ENCODE measurements at places on chromosomes 2 and 18.

- DNase-seq = no peak
Observed at GRCh38 chr2:241686324-241686649, 328 bp downstream of the DTYMK start.

GRCh38 chr2:74516650-74517049, 2.4 kb downstream of the TLX2 start:
- DNase-seq = no peak

- DNase-seq = no peak
Observed at GRCh38 chr18:41390309-41390708, 564.7 kb upstream of the PIK3C3 start.

DNA sequence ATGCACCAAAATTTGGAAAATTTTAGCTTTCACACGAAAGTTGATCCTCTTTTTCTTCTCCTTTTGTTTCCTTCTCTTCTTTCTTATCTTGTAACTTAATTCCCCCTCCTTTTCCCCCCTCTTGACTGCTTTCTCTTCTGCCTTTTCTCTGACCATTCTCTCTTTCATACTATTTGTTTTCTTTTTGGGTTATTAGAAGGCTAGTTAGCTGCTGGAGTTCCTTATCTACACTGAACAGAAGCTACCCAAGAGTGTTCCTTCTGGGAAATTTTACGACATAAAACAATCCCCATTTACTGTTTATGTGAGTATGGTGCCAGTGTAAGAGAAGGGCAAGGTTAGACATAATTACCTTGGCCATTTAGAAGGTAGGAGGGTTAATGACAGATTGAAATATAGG, 218.4 kb upstream of the DTNA start:
- DNase-seq = no peak

GRCh38 chr2:152585830-152586484, 131.3 kb downstream of the PRPF40A start:
- DNase-seq = no peak

GRCh38 chr2:122525336-122525735, 769.9 kb downstream of the TSN start:
- DNase-seq = no peak

DNA sequence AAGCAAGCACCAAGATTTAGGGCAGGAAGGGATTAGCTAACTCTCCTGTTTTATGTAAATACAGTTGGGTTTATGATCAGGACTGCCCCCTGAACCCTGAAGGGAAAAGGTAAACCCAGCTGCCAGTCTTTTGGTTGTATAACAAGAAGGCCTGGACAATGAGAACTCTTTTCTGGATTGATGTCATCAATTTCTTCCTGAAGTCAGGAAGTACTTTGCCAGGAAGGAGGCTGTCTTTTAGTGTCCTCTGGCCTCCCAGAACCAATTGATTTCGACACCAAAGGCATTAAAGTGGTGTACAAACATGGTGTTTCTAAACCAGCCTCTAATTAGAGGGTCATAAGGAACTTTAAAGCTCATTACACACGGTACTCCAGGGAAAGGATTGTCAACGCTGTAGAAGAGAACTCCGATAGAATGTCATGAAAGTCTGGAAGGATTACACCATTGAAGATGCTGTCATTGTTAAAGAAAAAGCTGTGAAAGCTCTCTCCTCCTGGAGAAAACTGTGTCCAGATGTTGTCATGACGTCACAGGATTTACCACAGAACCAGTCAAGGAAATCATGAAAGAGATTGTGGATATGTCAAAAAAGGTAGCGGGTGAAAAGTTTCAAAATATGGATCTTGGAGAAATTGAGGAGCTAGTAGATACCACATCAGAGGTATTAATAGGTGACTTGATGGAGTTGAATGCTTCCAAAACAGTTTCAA, 78.8 kb downstream of the ANKRD12 start:
- no peak for DNase-seq

- DNase-seq = no peak
Observed at GRCh38 chr2:86028766-86029381, 76.8 kb downstream of the POLR1A start.

DNA sequence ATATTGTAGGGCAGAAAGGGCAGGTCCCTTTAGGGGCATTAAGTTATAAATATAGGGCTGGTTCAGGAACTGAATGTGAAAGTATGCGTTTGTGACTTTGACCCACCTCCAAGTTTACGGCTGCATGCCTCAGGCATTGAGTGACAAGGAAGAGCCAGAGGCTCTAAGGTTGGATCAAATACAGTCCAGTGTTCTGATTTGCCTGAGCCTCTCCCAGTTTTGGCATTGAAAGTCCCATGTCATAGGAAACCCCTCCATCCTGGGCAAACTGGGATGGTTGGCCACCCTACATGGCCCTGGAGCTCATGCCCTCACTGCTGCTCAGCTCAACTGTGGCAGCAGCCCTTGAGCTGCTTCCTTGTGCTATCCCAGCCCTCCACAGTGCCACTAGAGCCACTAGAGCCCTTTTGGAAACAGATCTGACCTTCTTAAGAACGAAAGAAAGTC, 29.9 kb downstream of the HK2 start:
- DNase-seq = no peak

DNA sequence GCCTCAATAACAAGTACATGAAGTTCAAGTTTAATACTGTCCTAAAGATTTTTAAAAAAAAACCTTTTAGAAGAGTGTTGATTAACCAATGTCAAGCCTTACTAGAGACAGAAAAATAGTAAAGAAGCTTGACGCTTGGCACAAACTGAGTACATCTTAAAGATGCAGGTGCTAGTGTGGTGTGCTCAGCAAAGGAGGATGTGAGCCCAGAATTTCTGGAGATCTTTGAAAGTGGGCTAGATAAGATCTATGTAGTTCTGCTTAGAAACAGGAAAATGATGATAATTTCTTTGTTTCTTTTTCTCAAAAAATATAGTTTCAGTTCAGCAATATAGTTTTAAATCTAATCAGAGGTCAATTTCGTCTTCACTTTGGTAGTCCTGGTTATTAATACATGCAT, 118.3 kb upstream of the KLHL14 start:
- DNase-seq = no peak

- DNase-seq = no peak
Observed at GRCh38 chr18:24470805-24471204, 10.4 kb downstream of the HRH4 start.

GRCh38 chr2:72924353-72925240, 7.3 kb downstream of the EMX1 start:
- DNase-seq = no peak

- no peak for DNase-seq
Observed at GRCh38 chr2:164778723-164779122, 62.9 kb downstream of the COBLL1 start.

GRCh38 chr2:101063352-101064124, 61.4 kb downstream of the RPL31 start:
- no peak for DNase-seq

GRCh38 chr2:36562240-36562639, 35.7 kb downstream of the FEZ2 start:
- DNase-seq = no peak

DNA sequence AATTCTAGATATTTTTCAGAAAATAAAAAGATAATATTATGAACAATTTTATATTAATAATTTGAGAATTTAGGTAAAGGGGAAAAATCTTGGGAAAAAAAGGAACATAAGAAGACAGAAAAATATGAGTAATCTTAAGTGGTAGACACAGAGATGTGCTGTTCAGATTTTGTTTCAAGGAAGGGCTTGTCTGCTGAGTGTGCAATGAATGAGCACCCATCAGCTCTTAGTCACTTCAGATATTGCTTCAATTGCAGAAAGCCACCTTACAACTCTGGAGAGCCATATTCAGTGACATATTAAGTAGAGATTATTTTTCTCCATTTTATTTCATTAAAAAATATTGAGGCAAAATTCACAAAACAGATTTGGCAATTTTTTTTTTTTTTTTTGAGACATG, 282.0 kb upstream of the CHST9 start:
- DNase-seq = no peak

GRCh38 chr18:56723068-56723467, 71.9 kb downstream of the WDR7 start:
- DNase-seq = no peak

GRCh38 chr2:7639476-7639875, 722.3 kb downstream of the RNF144A start:
- DNase-seq = no peak

- DNase-seq = no peak
Observed at GRCh38 chr2:28263690-28264089, 129.0 kb upstream of the FOSL2 start.

- no peak for DNase-seq
Observed at GRCh38 chr18:59374128-59374527, 15.1 kb upstream of the LMAN1 start.

DNA sequence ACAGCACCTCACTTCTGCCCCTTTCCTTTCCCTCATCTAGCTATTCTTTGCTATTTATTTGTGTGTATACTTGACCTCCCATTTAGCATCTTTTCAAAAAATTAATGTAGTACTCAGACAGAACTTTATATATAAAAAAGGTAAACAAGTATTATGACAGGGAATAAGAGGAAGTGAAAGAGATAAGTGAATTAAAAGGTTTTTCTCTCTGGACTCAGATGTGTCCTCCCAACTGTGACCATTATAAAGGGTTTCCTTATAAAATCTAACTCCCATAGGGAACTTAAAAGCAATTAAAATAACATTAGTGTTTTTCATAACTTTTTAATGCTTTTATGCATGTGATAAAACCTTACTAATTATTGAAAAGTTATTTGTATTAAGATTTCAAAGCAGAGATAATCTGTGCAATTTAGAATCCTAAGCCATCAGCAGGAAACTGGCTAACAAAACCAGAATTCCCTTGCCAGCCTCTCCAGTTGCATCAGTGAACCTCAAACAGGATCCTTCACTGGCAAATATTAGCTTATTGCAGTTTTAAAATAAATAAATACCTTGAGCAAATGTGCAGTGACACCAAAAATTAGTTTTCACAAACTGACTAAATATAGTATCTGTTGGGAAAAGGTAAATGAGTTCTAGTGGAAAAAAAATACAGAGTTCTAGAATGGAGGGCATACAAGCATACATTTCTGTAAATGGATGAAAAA, 930.7 kb downstream of the BCL11A start:
- no peak for DNase-seq

DNA sequence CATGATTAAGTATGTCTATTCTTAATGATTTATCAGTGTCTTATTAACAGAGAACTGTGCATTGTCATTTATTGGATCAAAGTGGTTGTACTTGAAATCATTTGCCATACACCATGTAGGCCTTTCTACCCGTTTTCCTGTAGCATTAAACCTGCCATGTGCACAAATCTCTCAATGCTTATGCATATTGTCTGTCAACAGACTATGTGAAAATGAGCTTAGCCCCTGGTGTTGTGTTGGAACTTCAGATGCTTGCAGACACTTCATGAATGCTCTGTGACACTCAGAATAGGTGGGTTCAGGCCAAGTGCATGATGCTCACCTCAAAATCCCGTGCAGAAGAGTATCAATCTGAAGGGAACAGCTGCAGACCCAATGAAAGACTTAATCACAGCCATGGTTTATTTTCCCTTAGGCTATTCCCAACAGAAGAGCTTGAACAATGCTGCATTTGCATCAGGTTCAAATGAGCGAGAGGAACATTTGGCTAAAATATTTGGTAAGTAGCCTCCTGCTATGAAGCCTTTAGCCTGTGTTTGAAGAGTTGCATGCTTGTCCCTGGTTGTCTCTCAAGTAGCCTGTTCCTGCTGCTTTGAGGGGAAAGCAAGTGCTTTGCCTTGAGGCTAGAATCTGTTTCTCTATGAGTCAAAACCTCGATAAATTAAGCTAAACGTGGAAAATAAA, 6.1 kb downstream of the C2orf92 start:
- no peak for DNase-seq

DNA sequence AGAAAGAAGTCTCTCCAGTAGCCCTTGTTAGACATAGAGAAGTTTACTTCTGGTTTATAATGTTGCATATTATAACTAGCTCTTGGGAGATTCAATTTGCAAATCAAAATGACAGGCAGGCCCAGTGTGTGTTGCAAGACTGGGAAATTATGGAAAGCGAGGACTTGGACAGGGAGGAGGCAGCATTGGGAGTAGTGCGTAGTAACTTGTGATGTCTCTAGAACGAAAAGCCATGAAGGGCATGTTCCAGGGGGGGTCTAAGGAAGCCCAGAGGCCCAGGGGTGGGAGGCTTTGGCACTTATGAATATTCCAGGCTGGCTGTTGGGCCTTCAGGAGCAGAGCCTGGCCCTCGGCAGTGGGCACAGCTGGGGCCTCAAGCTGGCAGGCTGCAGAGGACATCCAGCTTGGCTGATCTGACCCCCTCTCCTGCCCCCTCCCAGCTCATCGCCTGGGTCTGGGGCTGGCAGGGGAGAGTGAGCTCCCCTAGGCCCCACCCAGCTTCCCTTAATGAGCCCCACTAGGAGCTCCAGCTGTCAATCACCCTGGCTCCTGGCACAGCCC, 55.3 kb upstream of the TCF7L1 start:
- DNase-seq = no peak

DNA sequence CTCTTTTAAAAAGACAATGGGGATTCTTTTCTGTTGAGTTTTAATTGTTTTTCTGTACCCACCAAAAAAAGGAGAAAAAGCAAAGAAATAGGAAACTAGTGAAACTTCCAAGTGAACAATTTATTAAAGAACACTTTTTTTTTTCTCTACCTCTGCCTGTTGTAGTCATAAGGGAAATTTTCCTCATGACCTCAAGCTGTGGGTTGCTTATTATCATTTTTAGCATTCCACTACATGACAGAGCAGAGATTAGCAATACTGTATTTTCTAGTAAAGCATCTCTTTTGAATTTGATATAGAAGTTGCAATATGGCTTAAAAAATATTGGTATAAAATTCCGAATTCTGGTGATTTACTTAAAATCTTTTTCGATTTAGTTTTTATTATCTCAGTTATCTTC, 87.9 kb upstream of the LRRTM1 start:
- DNase-seq = no peak

Measured in GM19239 (cell line).